GM20000 (cell line): ENCODE measurements at places on chromosomes 11 and 22.

GRCh38 chr11:132058211-132058772 is 687.9 kb downstream of the NTM start:
- DNase-seq = no peak

- DNase-seq = no peak
Observed at GRCh38 chr11:8036002-8036802, 44.8 kb upstream of the TUB start.

GRCh38 chr22:19828035-19828401 is 26.7 kb downstream of the GNB1L start:
- no peak for DNase-seq

- no peak for DNase-seq
Observed at GRCh38 chr11:110153474-110153873, 60.3 kb downstream of the ZC3H12C start.
